ENCODE measurements at places on chromosomes 5 and 9.

DNA sequence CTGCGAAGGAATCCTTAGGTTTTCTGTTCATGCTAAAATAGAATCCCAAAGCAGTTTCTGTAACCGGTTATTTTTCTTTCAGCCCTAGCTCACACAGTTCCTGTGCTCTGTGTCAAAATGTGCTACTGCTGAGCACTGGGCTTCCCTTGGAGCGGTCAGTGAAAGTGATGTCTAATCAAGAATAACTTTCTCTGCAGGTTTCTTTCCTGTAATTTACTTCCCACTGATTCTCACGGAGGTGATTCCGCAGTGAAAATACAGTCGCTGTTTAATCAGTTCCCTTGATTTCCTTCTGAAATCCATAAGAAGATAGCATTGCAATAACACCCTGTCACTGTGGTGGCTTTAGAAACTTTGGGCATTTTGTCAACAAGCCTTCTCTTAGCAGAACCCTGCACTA, 112.0 kb upstream of the ISL1 start:
- no peak for DNase-seq

GRCh38 chr5:150587856-150588595, 52.4 kb upstream of the SYNPO start:
- DNase-seq = no peak

DNA sequence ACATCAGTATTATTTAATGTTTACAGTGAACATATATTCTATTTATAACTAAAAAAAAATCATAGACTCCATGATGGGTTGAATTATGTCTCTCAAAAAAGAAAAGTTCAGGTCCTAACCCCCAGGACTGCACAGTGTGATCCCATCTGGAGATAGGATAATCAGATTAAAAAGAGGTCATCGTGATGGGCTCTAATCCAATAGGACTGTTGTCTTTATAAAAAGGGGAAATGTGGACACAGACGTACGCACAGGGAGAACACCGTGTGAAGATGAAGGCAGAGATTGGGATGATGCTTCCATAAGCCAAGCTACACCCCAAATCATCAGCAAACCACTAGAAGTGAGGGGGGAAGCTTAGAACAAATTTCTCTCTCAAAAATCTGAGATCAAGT, 221.4 kb downstream of the SNX18 start:
- DNase-seq = no peak

GRCh38 chr5:36150676-36151433, 832 bp downstream of the LMBRD2 start:
- DNase-seq = no peak

- DNase-seq = no peak
Measured at GRCh38 chr5:68041293-68041692, 174.3 kb upstream of the PIK3R1 start.

GRCh38 chr5:68054638-68055037, 160.9 kb upstream of the PIK3R1 start:
- DNase-seq = no peak

Data from hippocampal formation (tissue), 2 donors.